ENCODE measurements at places on chromosomes 7 and 10.

- H3K27ac ChIP-seq: no peak overlapping the region
- H3K27me3 ChIP-seq: no peaks in the 10 kb centered on the region
- H3K4me3 ChIP-seq: no peak overlapping the region
- DNase-seq: no peak
- no peaks in the 10 kb centered on the region for H3K36me3 ChIP-seq
Observed at GRCh38 chr7:121945066-121945465, 72.1 kb downstream of the PTPRZ1 start.

DNA sequence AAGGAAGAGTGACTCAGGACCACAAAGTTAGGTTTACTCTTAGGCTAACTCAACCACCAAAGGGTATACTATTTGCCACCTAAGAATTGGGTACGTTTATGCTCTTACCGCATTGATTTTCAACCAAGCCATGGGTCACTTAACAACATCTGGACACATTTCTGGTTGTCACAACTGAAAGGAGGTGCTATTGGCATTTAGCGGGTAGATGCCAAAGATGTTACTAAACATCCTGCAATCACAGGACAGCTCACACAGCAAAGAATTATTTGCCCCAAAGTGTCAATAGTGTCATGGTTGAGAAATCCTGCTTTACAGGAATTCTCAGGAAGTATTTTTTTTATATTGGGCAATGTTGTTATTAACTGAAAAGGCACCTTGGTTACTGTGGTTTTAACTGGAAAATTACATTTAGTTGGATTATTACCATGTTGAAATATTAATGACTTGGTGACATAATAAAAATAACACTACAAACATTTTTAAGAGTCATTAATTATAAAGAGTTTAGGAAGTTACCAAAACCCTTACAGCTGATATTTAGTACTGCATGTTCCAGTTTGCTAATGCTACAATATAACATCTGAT, 185.0 kb upstream of the TMEM196 start:
- no peak overlapping the region for H3K4me3 ChIP-seq
- no peaks in the 10 kb centered on the region for H3K4me1 ChIP-seq
- peak; percentile 64 for DNase-seq
- H3K27ac ChIP-seq: peak overlapping the region; percentile 64

DNA sequence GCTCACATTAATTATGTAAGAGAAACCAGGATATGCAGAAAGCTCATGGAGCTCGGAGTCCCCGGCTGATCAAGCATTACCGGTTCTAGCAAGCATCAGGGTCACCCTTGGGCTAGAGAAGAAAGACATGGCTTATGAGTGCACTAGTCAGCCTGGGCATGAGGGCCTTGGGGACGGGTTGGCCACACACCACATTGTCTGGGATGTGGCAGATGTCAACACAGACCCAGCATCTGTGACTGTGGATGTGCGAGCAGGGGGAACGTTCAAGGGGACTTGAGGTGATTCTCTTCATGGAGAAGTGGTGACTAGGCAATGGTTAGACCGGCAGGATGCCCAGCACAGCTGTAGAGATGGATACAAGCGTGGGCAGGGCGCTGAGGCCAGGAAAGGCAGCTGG, 13.7 kb downstream of the ZMIZ2 start:
- peaks cover 19% of the 10 kb centered on the region for H3K36me3 ChIP-seq
- H3K27ac ChIP-seq: no peak overlapping the region
- DNase-seq: no peak
- H3K27me3 ChIP-seq: peaks cover 5% of the 10 kb centered on the region

- no peaks in the 10 kb centered on the region for H3K36me3 ChIP-seq
- no peaks in the 10 kb centered on the region for H3K27me3 ChIP-seq
- no peak overlapping the region for H3K27ac ChIP-seq
- no peak for DNase-seq
- H3K4me1 ChIP-seq: no peaks in the 10 kb centered on the region
Observed at GRCh38 chr10:10056961-10057360, 960.7 kb upstream of the CELF2 start.

All from HFFc6 (cell line).